RCC 7860 (cell line): ENCODE measurements at places on chromosomes 5 and 9.

DNA sequence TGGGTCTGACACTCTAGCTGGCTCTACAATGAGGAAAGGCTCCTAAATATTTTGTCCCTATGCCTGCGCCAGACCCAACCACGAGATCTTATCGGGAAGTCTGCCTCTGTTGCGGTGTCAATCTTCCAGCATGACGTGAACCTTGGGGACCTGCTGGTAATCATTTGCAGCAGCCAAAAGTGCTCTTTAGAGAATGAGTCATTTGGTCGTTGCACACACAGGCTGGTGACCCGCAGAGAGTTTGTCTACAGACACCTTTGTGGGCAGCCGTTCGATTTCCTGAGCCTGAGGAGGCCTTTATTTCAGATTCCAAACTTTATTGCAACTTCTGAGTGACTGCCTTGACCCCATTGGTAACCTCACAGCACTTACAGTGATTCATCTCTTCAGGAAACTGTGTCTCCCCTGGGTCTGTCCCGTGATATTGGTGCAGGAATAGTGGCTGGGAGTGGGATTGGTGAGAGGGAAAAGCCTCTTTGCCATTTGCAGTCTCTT is 326.1 kb downstream of the NSG2 start:
- DNase-seq: peak; percentile 99

GRCh38 chr5:53597894-53598293 is 37.5 kb downstream of the NDUFS4 start:
- no peak for DNase-seq

- DNase-seq: no peak
Observed at GRCh38 chr9:9387511-9388115, 1225.2 kb downstream of the PTPRD start.

GRCh38 chr5:140664030-140664358 is 710 bp upstream of the WDR55 start:
- DNase-seq: no peak

DNA sequence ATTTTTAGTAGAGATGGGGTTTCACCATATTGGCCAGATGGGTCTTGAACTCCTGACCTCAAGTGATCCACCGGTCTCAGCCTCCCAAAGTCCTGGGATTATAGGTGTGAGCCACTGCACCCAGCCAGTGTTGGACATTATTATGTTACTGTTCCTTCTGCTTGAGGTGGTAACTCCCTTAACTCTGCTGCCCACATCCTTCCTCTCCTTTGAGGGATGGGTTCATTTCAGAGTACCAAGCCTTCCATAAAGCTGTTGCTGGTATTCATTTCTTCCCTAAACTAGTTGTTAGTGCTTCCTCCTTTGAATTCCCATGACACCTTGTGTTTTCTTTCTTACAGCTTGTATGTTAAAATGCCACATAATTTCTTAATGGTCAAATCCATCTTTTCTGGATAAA is 54.0 kb downstream of the CTNNA1 start:
- no peak for DNase-seq

- DNase-seq: no peak
Observed at GRCh38 chr9:1319436-1319835, 269.3 kb downstream of the DMRT2 start.

DNA sequence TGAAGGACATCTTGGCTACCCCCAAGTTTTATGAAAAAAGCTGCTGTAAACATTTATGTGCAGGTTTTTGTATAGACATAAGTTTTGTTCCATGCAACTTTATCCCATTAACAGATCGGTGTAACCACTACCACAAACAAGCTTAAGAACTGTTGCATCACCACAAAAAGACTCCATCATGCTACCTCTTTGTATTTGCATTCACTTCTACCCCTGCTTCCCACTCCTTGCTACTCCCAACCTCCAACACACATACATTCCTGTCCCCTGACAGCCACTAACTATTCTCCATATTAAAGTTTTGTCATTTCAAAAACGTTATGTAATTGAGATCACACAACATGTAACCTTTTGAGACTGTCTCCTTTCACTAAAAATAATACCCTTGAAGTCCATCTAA is 57.8 kb upstream of the LHFPL2 start:
- DNase-seq: no peak

DNA sequence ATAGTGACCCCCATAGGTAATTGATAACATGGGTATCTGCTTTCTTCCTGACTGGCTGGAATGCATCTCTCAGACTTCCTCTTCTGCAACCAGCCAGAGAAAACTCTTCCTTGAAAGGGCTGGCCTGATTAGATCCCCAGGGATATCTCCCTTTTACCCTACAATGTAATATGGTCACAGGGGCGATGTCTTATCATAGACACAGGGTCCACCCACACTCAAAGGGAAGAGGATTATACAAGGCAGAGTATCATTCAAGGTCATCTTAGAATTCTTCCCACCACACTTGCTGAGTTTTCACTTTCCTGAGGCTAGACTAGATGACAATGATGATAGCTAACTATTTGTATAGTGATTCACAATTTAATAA is 33.2 kb downstream of the TTLL11 start:
- DNase-seq: peak; percentile 25

DNA sequence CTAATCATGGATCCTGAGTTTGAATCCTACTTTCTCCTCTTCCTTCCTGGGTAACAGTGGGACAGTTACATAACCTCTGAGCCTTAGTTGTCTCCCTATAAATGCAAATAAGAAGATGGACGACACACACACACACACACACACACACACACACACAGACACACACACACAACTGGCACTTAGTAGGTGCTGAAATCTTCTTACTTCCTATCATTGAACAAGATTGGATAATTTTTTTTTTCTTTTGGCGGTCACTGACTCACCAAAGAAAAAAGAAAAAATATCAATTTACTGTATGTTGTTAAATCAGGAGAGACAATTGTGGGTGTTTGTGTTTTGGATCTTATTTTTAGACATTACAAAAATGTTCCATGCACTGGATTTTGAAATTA is 28.4 kb upstream of the TNFSF8 start:
- DNase-seq: no peak

DNA sequence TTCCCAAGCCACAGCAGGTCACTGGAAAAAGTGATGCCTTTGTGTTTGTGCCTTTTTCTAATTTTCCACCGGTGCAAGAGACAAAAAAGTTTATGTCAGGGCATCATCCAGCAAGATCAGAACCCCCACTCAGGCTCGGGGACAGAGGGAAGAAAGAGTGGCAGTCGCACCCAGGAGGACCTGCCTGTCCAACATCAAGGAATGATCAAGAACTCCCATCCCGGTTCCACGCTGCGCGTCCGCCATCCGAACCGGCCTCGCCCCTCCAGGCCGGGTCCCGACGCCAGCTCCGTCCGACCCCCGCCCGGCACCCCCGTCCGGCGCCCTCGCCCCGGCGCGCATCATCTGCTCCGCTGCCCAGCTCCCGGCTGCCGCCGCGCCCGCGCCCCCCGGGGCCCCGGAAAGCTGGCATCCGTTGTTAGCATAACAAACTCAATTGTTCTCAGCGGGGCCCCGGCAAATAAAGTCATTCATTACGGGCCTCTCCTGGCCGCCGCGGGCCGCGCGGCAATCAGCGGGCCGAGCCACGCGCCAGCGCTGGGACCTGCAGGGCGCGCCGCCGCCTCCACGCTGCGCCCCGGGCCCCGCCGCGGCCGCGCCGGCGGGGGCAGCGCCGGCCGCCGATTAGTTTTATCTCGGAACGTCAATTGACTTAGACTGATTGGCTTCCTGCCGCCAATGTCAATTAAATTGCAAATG is 48.1 kb downstream of the PAX5 start:
- no peak for DNase-seq

GRCh38 chr5:157350939-157351801 is 85.2 kb downstream of the CYFIP2 start:
- no peak for DNase-seq

DNA sequence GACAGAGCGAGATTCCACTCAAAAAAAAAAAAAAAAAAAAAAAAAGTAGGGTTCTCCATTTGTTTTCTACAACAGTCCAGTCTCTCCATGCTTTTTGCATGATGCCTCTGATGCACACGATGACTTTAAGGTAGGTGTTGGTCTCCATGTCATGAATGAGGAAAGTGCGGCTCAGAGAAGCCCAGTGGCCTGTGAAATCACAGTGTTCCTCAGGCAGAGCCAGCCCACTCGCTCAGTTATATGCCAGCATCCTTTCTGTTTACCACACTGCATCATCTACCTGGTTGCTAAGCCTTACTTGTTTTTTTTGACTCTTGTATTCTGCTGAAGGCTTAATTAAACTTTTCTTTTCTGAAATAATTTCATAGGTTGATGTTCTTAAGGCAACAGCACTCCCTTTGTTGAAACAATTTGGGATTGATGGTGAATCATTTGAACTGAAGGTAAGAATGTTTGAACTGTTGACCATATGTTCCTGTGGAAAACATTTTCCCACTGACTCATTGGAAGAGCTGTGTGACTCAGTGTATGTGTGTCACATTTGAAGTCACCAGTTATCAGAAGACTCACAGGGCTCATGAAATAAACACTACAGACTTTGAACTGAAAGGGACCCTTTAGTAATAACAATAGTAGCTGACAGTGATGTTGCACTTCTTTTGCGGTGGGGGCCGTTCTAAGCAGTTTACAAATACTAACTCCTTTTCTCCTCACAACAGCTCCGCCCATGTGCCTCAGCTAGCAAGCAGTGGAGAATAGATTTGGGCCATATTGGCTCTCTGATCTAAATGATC is 40.2 kb downstream of the RCL1 start:
- peak; percentile 92 for DNase-seq

DNA sequence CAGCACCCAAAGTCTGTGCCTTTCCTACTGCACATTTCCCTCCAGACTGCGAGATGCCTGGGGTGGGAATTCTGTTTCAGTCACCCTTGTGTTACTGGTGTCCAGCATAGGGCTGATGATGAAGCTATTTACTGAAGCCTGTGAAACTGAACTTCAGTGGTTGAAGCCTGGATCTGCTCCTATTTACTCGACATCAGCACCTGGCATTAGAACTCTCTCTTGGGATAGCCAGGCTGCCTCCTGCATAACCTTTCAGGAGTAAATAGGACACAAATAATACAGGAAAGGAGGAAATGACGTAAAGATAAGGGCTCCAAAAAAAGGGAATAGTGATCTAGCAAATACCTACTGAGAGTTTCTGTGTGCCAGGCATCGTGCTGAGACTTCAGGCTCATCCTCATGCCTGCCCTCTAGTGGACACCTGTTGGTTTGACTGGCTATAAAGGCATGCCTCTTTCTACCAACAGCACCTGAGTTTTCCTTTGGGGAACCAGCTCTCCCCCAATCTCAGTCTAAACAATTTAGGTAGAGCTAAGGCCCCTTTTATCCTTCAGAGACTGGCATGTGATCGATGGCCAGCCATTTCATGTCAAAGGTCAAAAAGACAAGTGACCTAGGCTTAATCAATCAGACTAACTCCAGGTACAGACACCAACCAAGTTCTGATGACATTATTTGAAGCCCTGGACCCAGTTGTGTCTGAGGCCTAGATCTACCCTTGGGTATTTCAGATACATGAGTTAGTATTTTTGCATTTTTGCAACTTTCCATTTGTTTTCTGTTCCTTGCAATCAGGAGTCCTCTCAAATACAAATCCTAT is 192.1 kb upstream of the TRIM32 start:
- DNase-seq: no peak

GRCh38 chr9:136656795-136657611 is 5.7 kb upstream of the EGFL7 start:
- DNase-seq: no peak

- DNase-seq: no peak
Observed at GRCh38 chr5:154370119-154370518, 75.7 kb upstream of the SAP30L start.

DNA sequence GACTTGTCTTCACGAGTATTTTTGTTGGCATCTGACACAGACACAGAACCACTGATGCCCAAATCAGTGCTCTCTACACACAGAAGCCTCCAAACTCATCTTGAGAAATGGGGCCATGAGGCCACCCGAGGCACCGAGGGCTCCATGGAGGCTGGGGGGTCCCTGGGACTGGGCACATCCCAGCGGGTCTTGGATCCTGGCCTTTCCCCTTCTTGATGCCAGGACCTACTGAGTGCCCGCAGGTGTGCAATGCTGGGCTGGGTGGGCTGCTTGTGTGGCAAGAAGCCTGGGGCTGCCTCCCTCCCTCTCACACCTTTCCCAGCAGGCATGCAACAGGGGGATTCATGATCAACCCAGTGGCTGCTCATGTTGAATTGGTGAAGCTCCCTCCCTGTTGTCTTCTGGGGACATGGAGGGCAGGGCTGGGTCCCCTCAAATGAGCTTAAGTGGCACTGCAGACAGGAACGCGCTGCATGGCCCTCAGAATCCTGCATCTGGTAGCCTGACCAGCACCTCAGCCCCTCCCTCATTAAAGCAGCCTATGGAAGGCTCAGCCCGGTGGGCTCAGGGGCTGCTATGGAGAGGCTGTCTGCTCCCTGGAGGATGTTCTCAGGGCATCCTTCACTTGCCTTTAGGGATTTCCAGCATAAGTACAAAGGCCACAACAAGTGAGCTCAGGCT is 63.7 kb upstream of the SIMC1 start:
- DNase-seq: no peak

DNA sequence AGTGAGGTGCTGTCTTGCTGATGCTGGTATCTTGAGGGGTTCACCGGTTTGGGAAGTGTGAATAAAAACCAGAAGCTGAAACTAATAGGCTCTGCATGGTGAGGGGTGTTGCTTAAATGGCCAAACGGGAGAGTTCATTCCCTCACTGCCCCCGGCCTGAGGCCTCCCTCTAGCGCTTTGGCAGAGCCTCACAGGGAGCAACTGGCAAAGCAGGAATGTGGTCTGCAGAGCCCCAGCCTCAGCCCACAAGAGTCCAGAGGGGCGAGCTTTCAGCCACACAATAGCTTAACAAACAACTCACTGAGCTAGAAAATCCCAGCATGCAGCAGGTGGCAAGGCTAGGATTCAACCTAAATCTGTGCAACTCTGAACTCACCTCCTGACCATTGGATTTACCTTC is 234.8 kb downstream of the MED10 start:
- no peak for DNase-seq

DNA sequence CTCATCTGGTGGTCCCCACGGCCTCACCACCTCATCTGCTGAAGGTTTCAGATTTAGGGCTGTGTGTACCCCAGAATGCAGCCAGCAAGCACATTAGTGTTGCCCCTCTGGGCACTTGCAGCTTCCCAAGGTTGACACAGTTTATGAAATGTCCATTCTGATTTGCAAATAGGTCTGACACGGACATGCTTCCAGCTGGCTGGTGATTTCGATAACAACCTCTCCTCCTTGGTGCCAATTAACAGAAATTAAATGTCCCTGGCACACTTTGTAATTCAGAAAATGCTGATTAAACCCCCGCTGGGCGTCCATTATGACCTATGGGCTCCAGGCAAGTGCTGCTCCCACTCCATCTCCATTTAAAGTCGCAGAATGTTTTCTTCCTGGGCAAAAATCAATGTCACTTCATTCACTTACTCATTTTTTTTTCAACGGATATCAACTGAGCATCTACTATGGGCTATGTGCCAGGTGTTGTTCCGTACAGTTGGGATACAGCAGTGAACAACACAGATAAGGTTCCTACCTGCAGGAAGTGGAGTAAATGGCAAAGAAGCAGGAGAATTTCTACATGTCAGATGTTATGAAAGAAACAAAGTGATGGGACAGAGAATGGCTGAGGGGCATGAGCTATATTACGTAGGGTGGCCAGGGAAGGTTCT is 32.0 kb downstream of the PLAC8L1 start:
- DNase-seq: no peak

- DNase-seq: no peak
Observed at GRCh38 chr9:133739408-133740280, 1.5 kb upstream of the SARDH start.
